ENCODE measurements at places on chromosomes 12 and 14.

GRCh38 chr12:124231980-124232653, 62.8 kb upstream of the RFLNA start:
- DNase-seq, result no peak

GRCh38 chr12:51342416-51342815, 4.1 kb downstream of the CELA1 start:
- no peak for DNase-seq

- no peak for DNase-seq
Measured at GRCh38 chr12:108551535-108551934, 9.4 kb downstream of the SART3 start.

DNA sequence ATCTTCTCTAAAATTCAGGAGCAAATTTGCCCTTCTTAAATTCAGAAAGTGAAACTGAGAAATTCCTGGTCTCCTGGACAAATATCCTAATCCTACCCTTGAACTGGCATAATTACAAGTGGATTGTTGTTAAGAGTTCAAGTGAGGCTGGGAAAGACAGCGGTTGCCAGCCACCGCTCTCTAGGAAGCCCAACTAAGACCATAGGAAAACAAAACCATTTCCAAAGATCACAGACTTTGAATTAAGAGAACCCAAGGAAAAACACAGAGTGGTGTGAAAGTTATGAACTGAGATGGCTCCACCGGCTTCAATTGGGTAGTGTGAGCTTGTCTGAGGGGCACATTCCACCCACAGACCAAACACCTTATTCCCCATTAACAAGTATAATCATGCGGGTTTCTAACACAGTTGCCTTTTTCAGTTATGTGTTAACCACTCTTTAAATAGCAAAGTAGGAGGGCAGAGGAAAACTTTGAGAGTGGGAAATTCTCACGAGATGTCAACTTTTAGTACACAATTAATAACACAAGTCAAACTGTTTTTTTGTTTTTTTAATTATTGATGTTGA, 1628.8 kb upstream of the SEL1L start:
- no peak for DNase-seq

DNA sequence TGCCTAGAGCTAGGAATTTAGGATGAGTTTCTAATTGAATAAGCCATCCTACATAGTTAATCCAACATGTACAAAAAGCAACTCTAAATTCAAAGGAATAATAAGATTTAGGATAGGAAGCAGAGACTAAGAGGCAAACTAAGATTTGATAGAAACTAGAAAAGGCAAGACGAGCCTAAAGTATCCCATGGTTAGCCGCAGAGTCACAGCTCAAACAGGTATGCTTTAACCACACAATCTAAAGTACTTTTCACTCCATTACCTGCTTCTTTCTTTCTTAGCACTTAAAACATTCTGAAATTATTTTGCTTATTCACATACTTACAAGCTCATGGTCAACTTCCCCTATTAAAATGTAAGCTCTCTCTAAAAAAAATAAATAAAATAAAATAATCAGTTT, 51.8 kb downstream of the OTOGL start:
- no peak for DNase-seq

- DNase-seq, result no peak
Measured at GRCh38 chr12:29067430-29067829, 81.6 kb upstream of the FAR2 start.

GRCh38 chr14:68813318-68813838, 20.5 kb upstream of the ZFP36L1 start:
- no peak for DNase-seq

- no peak for DNase-seq
Measured at GRCh38 chr14:74018174-74018585, 908 bp downstream of the ENTPD5 start.

Measured in effector memory CD4-positive, alpha-beta T cell (primary cell).